ENCODE measurements at places on chromosomes 11 and 22.

DNA sequence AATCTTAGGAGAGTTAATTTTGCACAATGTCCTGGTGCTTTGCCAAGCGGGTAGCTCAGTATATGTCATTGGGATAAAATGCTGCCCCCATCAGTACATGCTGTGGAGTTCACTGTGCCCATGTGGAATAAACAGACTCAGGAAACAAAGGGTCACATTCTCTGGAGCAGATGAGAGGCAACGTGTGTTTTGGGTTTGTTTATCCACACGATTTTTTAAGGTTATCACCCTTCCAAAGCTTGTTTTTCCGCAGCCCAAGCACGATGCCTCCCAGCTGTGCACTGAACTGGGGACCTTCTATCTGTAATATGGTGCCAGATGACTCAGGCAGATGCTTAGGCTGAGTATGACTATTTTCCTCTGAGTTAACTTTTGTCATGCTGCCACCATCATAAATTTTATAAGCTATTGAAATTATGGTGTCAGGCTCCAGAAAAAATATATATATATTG is 6.5 kb downstream of the OR4D6 start:
- DNase-seq: no peak

DNA sequence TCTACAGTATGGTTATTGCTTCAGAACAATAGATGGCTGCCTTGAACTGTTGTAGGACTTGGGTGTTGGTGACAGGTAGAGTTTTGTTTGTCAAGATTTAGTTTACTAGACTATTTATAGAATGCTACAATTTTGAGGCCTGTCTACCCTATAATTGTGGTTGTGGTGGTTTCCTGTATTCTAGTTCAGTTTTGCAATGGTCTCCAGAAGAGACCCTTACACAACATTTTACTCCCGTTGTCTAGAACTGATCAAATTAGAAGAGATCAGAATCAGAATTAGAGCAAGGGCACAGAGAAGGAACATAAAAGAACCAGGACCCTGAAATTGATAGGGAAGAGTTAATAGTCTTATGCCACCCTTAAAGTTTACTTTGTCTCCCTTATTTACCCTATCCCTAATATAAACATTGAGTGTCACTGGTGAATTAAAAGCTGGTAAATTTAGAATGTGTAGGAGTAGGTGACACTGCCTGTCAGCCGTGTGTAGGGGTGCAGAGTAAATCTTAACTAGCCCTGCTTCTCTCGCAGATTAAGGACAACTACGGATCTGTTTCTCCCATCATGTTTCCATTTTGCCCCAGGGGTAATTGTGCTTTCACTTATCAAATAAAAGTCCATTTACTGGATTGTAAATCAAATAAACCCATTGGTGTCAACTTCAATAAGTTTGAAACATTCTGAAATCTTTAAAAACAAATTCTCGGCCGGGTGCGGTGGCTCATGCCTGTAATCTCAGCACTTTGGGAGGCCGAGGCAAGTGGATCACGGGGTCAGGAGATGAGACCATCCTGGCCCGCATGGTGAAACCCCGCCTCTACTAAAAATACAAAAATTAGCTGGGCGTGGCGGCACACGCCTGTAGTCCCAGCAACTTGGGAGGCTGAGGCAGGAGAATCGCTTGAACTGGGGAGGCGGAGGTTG is 10.9 kb upstream of the PHLDB1 start:
- DNase-seq: no peak

DNA sequence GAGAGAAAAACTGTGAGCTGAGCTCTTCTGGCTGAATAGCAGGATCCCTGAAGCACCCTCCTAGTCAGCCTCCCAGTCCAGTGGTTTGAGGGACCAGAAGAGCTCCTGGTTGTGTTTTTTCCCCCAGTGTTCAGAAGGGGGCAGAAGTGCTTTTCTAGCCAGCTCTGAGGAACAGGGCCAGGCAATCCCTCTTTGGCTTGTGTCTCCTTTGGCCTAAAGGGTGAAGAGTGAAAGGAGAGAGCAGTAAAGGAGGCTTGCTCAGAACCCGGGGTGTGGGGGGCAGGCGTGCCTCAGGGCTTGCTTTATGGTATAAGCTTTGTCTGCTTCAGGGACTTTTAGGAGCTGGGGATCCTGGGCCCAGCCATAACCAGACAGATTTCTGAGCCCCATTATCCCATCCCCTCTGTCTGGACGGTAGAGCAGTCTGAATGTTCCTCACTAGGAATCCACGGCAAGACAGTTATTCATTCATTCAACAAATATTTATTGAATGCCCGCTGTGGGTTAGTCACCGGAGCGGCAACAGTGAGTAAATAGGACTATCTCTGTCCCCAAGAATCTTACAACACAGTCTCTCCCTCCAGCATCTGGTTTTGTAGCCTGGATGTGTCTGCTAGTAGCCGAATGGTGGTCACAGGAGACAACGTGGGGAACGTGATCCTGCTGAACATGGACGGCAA is 14.5 kb downstream of the ACP2 start:
- DNase-seq: no peak

DNA sequence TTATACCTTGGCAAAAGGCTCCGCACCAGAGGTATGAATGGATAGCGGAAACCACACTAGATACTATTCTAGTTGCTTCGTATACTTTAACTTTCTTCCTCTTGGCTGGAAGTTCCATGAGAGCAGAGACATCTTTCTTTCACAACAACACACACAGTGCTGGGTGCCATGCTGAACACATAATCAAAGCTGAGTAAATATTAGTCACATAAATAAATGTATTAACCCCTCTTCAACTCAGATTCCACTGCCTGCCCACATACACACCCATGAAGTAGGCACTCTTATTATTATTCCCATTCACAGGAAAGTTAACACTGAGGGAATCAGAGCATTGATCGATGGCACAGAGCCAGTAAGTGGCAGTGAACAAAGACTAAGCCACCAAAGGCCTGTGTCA is 35.4 kb downstream of the SPON1 start:
- no peak for DNase-seq

DNA sequence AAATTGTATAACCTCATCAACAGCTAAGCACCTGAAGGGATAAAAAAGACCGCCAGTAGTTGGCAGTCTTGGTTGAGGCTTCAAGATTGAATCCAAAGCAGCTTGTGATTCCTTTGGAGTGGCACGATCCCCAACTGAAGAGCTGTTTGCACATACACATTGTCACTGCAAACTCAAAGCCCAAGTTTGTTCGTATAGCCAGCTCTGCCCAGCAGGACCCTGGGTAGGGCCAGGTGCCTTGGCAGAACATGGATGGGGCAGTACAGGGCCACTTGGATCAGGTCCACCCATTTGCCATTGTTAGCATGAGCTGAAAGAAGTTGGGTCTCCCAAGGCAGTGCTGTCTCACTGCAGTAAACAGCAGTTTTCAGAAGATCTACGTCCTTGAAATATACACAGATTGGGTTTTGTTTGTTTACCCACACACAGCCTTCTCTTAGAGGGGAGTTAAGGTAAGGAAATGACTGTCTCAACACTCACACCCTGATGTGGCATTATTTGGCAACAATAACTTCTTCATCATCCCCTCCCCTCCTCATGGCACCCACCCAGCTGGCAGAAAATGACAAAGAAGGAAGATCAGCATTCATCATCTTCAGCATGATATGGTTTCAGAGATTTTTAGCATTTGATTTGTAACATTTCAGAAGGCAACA is 132.9 kb downstream of the COMMD9 start:
- DNase-seq: no peak

GRCh38 chr11:58579192-58580129 is 598 bp downstream of the ZFP91 start:
- DNase-seq: peak; percentile 29

DNA sequence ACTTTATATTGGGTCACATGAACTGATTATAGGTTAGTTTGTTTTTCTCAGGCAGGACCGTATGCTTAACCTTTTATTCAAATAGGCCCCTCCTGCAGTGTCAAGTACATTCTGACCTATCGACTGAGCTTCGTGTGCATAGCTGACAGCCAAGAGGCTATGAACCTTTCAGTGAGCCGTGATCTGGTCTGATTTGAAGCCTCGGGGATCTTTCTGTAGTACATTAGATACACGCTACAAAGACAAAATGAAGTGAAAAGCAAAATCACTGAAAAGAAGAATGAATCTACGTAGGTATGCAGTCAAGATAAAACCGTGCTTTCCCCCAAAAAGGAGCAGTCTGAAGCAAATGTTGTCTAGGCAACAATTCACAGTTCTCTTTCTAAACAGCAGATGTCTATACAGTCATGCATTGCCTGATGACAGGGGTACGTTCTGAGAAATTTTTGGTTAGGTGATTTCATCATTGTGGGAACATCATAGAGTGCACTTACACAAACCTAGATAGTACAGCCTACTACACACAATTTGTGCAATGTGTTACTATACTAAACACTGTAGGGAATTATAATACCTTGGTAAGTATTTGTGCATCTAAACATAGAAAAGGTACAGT is 18.1 kb downstream of the JHY start:
- DNase-seq: no peak

DNA sequence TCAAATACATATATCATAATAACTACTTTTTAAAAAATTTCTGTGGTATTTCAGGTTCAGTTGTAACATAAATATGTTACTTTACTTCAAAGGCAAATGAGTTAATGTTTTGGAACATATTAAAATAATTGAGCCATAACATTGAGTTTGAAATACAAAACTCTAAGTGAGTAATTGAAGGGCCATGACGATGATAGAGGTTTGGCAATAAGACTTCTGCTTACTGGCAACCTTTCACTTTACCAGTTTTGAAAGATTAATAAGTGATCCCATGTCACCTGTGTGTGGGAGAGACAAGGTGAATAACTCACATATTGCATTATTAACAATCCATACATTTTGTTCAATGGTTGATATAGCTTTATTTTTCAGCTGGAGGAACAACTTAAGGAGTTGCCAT is 144.4 kb downstream of the GRIA4 start:
- no peak for DNase-seq

Measured in GM12891 (cell line).